Stimulated activated naive CD8-positive, alpha-beta T cell treated with anti-CD3 and anti-CD28 coated beads, Interleukin-15, amount 100 ng/mL, for 72 hours (primary cell): ENCODE measurements at places on chromosomes 3 and 15.

DNA sequence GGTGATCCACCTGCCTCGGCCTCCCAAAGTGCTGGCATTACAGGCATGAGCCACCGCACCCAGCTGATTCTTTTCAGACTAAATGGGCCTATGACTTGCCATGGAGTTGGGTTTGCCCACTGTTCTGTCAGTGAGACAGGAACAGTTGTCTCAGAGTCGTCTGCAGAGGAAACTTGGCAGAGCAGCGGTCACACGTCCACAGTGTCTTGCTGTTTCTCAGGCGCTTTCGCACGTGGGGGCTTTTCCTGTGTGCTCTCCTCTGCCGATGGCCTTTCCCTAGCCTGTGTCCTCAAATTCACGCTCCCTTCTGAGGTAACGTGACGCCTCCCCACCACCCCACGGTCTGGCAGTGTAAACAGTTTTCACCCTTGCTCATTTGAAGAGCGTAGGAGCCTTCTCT is 11.3 kb downstream of the TMEM44 start:
- DNase-seq: no peak

- DNase-seq: no peak
These were observed 19.2 kb downstream of the SNX33 start for GRCh38 chr15:75666823-75667501.

DNA sequence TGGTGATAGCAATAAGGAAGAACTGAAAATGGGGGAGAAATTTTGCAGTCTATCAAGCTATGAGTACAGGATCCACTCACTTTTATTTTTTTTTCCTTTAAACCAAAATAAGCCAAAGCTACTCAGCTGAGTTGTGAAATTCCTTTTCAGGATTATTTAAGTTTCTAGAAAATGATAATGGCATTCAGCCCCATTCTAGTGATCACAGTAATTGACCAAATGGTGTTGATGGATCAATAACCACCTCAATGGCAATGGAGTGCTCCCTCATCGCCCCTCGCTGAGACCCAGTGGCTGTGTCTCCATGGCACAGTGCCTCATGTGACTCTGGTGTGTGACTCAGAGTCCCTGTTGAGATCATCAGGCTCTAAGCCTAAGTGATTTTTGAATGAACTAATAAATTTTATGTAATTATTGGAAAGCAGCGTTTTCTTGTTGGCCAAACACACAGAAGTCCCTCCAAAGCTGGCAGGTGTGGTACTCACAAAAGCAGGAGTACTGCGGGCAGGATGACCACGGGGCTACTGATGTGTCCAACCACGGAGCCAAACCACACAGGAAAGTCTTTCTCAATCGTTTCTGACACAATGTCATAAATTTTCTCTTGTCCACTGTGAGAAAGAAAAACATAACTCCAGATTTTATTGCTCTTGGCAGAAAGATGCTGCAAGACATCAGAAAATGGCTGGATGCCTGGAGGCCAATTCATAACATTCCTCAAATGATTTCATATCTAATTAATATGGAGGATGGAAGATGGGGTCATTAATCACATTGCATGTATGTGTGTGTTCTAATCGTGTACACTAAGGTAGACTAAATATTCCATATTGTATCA is 14.4 kb upstream of the STARD5 start:
- DNase-seq: no peak

- no peak for DNase-seq
These were observed 72.1 kb upstream of the OXTR start for GRCh38 chr3:8841472-8841871.

DNA sequence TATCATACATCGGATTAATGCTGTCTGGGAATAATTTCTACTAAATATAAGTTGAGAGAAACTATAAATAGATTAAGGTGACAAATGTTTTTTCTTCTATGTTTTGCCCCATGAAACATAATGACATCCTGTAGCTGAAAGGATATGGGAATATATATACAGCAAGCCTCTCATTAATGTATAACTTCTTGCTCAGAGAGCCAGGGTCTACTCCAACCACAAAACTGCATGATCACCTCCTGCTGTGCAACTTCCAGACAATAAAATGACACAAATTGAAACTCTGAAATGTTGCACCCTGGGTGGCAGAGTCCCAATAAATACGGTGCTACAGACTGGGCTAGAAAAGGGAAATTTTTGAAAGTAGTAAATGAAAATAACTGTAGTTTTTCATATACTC is 571.9 kb upstream of the CBLB start:
- no peak for DNase-seq

DNA sequence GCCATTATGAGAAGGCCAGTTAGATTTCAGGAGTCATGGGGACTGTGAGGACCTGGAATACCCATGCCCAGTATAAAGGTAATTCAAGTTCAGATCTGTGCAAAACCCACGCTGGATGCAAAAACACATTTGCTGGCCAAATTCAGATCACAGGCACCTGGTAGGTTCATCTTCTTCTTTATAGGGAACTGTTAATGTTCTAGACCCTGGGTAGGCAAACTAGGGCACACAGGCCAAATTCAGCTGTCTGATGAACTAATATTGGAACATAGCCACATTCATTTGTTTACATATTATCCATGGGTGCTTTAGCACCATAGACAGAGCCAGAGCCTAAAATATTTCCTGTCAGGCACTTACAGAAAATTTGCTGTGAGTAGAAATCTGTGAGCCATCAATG is 241.4 kb downstream of the PTPRG start:
- DNase-seq: no peak

DNA sequence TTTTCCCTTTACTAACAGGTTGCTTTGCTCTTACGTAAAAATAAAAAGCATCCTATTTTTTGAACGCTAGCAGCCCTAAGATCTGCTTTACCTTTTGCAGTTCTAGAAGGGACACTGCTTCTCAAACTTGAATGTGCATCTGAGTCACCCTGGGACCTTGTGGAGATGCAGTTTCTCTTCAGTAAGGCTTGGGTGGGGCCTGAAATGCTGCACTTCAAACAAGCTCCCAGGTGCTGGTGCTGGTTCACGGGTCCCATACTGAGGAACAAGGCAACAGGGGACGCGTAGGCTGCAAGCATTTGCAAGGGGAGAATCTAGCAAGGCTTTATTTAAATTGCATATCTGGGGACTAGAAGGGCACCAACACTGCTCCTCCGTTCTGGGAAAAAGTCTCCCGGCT is 30.0 kb downstream of the MB21D2 start:
- DNase-seq: no peak

GRCh38 chr3:141564241-141564640 is 77.4 kb downstream of the RASA2 start:
- DNase-seq: no peak

- no peak for DNase-seq
These were observed 443.2 kb upstream of the FRG2C start for GRCh38 chr3:75220932-75221331.

DNA sequence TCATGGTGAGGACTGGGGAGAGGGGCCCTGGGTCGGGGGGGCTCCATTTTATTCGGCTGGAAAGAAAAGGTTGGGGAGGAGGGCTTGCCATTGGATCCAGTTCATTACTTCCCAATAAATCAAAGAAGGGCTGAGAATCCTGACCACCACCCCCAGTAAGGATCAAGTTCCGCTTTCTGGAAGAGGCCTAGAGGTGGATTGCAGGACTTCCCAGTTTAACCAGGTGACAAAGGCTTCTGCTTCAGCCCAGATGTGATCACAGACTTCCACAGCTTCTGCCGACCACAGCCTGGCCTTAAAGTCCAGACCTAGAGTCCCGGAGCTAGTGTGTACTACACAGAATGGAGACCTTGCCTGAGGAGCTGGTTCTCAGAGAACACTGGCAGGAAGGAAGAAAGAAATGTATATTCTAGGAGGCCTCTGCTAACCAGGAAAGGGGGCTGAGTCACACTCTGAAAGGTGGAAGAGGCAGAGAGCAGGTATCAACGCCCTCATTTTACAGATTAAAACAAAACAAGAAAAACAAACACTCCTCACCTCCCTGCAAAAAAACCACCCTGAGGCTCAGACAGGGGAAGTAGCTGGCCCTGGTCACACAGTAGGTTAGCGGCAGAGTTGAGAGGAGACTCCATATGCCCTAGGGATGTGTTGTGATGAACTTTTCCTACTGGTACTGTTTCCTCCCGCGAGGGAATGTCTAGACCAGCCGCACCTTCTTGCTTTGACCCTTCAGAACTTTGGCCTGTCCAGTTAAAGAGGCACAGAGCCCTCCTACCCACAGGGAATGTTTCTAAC is 1.1 kb upstream of the CEMIP start:
- no peak for DNase-seq

DNA sequence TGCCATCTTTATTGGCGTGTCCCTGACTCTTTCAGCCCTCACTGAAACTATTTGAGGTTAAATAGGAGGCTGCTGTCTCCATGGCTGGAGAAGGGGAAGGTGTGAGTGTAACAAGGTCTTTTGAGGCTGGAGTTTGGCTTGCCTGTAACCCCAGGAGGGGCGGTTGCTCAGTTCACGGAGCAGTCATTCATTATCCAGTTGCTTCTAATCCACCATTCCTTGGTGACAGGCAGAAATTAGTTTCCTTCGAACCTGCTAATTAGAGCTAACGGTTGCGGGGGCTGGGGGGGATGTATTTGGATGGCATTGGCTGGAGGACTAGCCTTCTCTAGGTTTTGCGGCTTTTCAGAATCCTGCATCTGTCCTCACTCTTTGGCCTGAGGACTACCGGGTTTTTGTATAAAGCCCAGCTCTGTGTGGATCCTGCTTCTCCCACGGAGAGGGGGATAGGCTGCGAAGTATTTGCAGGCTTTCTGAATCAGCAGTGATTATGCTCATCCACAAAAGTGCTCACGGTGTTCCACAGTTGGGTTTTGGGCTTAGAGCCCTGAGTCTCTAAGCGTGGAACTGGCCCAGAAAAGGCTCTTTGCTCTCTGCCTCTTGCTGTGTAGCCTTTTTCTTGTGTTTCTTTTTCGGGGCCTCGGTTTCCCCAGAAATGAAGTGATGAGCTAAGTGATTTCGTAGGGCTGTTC is 18.6 kb downstream of the FGD5 start:
- no peak for DNase-seq

GRCh38 chr3:109125902-109126301 is 8.0 kb upstream of the MORC1 start:
- no peak for DNase-seq

DNA sequence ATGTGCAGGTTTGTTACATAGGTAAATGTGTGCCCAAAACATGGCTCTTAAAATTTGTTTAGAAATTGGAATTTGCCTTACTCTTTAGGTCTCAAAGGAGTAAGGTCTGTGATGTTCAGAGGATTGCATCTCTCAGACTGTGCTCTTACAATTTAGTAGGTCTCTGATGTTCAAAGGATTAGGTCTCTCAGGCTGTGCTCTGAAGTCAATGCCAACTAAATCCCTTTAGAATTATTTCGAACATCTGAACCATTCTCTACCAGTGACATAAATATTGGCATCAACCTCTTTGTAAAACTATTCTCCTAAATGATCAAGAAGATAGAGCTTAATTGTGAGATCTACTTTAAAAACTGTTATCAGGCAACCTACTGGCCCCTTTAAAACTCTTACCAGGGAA is at the start of gene OR5K1:
TSS of gene OR5K1 (plus strand) at position 301 of the 400 bp plus-strand sequence. CDS start 6,376 bp downstream, outside the sequence.
- no peak for DNase-seq

DNA sequence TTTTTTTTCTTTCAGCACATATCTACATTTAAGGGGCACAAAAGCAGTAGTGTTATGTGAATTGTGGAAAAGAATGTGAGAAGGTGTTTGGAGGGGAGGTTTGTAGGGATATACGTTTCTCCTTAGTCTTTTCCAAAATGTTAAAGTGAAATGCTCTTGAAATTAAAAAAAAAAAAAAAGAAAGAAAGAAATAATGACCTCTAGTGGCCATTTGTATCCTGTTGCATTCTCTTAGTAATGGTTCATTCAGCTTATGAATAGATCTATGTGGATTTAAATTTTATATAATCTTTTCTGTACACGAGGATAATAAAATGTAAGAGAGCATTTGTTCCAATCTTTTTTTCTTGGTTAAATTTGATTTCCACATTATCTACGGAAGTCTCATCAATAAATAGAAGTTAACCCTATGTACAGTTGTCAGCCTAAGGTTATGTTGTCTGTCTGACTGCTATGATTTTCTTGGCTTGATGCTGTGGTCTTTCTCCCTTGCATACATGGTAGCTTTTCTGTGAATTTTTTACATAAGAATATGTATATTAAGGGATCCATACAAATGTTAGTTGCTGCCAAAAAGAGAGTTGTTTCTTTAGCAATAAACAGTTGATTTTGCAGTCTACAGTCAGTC is 1.7 kb downstream of the P2RY13 start:
- no peak for DNase-seq

DNA sequence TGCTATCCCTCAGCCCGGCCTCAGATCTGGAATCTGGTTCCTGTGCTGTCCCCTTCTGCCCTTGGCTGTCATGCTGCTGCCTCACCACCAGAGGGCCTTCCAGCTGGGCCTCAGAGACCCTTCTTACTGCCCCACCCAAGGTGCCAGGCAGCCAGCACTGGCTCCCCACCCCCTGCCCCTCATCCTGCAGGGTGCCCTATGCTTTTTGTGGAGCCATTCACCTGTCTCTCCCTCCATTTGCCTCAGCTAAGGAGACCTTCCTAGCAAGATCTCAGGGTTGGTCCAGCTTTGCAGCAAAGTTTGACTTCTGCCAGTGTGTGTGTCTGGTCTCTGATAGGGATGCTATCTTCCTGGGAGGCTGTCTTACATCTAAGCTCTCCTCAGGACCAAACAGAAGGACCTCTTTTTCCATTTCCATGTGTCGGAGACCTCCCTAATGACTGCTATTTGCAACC is 1.9 kb upstream of the VWA5B2 start:
- DNase-seq: peak; percentile 51

- no peak for DNase-seq
These were observed 25.3 kb downstream of the RBPMS2 start for GRCh38 chr15:64749999-64750657.

- DNase-seq: no peak
These were observed 302.9 kb upstream of the TRIM42 start for GRCh38 chr3:140375002-140375401.

DNA sequence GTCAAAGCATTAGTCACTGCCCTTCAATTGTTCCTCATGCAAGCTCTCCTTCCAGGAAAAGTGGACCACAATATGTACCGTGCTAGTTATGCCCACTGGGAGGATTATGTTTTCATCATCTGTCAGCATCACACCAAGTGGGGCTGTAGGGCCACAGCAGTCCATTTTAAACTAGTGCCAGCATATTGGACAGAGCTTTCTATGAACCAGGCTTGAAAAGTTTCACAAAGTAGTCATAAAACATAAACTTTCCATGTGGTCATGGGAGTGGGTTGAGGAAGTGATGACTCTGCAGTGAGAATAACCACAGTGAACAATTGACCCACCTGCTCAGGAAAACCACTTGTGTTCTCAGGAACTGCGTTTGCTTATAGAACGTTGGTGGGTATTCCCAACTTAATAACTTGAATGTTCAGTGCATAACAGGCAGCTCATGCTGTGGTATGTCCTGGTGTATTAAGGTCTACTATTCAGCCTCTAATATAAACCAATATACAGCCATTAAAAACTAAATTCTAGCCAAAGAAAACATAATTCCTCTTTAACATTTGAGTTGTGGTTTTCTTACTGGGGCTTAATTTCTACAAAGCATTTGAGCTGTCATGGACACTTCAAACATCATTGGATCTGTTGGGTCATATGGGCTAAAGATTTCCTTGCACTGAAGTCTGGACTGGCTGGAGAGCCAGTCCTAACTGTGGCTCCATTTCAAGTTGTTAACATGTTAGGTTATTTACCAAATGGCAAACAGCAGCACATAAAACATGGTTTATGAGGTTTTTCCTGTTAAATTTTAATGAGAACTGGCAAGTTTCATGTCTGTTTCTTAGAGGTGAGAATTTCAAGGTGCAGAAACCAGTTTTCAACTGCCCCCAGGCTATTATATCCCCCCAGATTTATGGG is 274.1 kb downstream of the OTOL1 start:
- DNase-seq: no peak

- DNase-seq: no peak
These were observed 619 bp upstream of the CMTM8 start for GRCh38 chr3:32237670-32238452.
